ENCODE measurements at places on chromosomes 11 and 22.

DNA sequence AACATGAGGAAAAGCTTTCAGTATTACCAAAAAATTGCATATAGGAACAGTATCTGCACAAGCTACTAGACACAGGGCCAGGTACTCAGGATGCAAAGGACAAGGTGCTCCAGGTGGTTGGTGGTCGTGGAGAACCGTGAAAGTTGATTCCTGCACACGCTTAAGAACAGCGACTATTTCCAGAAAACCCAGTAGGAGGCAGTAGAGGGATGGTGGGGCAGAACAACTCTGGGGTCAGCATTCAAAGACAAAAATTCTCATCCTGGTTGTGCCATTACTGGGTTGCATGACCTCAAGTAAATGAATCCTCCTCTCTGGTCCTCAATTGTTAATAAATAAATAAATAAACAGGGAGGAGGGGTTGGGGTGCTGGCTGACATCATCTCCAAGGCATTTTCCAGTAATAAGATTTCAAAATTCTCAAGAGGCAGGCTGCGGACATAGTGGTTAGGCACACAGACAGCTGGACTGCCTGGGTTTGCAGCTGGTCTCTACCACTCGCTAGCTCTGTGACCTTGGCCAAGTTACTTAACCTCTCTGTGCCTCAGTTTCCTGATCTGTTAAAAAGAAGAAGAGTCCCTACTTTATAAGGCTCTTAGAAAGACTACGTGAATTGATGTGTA, 89.6 kb downstream of the ISX start:
- no peak for DNase-seq

DNA sequence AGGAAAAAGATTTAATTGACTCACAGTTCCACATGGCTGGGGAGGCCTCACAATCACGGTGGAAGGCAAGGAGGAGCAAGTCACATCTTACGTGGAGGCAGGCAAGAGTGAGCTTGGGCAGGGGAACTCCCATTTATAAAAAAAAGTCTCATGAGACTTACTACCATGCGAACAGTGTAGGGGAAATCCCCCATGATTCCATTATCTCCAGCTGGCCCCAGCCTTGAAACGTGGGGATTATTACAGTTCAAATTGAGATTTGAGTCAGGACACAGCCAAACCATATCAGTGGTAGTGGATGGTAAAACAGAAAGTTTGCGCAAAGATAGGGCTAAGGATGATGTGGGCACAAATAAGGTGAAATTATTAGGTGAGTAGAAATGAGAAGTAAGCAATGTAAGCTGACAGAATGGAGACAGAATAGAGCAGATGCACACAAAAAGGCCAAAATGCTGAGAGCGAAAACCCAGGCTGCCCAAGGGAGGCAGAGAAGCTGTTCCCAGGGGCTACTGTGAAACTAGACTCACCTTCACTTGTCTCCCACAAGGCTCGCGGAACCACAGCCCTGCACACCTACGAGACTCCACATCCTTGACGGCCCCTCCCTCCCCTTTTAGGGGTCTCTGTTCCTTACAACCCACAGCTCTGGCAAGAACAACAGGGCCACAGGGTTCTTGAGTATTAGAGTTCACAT, 377.6 kb downstream of the CADM1 start:
- no peak for DNase-seq

DNA sequence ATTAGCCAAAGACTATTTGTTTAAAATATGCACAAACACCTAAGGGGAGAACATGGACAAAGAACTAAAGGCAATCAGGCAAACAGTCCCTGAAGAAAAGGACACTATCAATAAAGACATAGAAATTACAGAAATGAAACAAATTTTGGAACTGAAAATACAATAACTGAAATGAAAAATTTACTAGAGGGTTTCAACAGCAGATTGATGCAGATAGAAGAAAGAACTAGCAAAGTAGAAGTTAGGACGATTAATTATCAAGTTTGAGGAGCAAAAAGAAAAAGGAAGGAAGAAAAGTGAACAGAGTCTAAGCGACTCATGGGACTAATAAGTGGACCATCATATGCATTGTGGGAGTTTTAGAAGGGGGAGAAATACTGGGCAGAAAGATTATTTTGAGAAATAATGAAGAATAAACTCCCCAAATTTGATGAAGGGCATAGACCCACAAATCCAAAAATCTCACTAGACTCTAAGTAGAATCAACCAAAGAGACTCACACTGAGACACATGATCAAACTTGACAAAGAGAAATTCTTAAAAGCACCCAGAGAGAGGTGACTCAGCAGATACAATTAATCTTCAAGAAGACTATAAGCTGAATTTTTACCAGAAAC, 62.9 kb downstream of the JAM3 start:
- no peak for DNase-seq

- peak; percentile 43 for DNase-seq
Observed at GRCh38 chr11:65432686-65433582, 10.3 kb downstream of the NEAT1 start.

DNA sequence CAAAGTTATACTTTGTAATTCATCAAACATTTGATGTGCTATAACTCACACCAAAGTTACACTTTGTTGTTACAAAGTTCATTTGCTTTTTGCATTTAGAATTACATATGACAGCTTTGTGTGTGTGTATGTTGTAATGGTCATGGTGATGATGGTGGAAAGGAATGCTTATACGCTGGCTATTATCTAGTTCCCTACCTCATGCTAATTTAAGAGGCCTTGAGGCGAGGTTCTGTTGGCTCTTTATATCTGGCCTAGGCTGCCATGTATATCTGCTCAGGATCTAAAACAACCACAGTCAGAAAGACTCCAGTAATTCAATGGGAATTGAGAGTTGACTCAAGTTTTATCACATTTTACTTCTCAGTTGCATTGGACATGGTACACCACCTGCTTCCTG, 123.4 kb downstream of the SLC17A6 start:
- DNase-seq: peak; percentile 1

- no peak for DNase-seq
Observed at GRCh38 chr11:115741376-115742107, 237.3 kb upstream of the CADM1 start.

DNA sequence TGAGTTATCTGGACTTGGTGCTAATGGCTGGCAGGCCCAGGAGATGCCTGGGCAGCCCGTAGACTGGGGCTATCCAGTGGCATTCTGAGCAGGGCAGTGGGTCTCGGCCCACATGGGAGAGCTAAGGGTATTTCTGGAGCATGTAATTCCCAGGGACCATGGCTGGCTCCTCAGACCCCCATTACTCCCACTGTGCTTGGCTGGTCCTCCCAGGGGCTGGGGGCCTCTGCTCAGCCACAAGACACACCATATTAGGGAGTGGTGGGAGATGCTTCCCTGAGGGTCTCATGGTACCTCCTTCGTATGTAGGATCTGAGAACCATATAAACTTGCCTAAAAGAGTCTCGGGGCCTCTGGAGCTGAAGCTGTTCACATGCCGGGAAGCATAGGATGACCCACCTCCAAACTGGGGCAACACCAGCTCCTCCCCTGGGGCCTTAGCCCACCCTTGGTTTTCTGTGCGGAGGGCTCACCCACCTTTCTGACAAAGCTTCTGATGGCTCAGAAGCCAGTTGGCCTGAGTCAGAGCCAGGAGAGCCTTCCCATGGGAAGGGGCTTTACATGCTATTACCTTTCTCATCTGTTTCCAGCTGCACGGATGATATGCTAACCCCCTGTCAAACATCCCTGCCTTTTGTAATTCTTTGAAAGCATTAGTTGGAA, 9.5 kb upstream of the FTH1 start:
- no peak for DNase-seq
